ENCODE measurements at places on chromosomes 4 and X. TPM values are rescaled to one million over a fixed set of nuclear protein-coding genes. Genes with fewer than 3 reads are reported as not detected.

Gene GC
- polyA plus RNA-seq: not detected

Gene PITX2
- polyA plus RNA-seq: 2.1 TPM

Gene ENPEP
- polyA plus RNA-seq: 0.20 TPM

Gene REELD1
- polyA plus RNA-seq: 0.20 TPM

Gene FOXP3
- polyA plus RNA-seq: 0.65 TPM

Gene KCNIP4
- polyA plus RNA-seq: not detected

Gene RAB41
- polyA plus RNA-seq: not detected

Gene F9
- polyA plus RNA-seq: not detected

Gene NR3C2
- polyA plus RNA-seq: 0.57 TPM

Gene SLC10A6
- 2.8 TPM for polyA plus RNA-seq

Gene FGF16
- not detected for polyA plus RNA-seq
